ENCODE measurements at places on chromosomes 2 and 18.
A peak's percentile ranks its signal among the peaks of the same experiment; 100 is the strongest.

- no peak for DNase-seq
These were observed 60.4 kb downstream of the DLGAP1 start for GRCh38 chr18:4394700-4395099.

GRCh38 chr2:216344206-216344949 is 27.9 kb downstream of the MARCHF4 start:
- DNase-seq = no peak

DNA sequence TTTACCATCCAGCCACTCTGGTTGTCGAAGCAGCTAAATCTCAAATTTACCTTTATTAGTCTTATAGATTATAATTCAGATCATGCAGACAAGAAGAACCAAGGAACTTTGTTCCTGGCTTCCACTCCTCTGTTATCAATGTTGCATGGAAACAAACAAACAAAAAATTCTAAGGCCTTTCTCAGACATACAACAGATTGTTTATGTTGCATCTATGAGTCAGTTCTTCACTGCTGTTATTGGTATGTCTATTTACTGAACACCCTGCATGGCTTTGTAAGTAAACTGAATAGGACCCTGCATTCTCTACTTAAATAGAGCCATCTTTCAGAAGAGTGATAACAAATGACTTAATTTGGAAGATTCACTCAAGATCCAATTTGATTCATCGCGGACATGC is 1.6 kb upstream of the ANKRD44 start:
- no peak for DNase-seq

GRCh38 chr2:232516551-232516950 is 3.6 kb upstream of the PRSS56 start:
- no peak for DNase-seq

- no peak for DNase-seq
These were observed 164.5 kb downstream of the HAUS1 start for GRCh38 chr18:46268671-46269070.

GRCh38 chr2:8324164-8324856 is 357.5 kb upstream of the ID2 start:
- peak; percentile 49 for DNase-seq

DNA sequence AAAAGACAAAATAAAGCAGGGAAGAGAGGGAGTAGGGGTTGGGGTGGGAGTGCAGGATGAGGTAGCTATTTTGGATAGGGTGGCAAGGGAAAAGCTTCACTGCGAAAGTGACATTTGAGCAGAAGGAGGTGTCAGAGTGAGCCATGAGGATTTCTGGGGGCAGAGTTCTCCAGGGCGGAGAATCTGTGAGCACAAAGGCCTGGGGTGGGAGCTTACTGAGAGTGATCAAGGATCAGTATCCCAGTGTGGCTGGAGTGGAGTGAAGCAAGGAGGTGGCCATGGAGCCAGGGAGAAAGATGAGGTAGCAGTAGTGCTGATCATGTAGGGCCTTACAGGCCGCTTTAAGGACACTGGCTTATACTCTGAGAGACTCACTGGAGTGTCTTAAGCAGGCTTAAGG is 210.9 kb upstream of the FOSL2 start:
- DNase-seq = no peak

- DNase-seq = no peak
These were observed 76.2 kb upstream of the HDAC4 start for GRCh38 chr2:239476757-239477585.

DNA sequence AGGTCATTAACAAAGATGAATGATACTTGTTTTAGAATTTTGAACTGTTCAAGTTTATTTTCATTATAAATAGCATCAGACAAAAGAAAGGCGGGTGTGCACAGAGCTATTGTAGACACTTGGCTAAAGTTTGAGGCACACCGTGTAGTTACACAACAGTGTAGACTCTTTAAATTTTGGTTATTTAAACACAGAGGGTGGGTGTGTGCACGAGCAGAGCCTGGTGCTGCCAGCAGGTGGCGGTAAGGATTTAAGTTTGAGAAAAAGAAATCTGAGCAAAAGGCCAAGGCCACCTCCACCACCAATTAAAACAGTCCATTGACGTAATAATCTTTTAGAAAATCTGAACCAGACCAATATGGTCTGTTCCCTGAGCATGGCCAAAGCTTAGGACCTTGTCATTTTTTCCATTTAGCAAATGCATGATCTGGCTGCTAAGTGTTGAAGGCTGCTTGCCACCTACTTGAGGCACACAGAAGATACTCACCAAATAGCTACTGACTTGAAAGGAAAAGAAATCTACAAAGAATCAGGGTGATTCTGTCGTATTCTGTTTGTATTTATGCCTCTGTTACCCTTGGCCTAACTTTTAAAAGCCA is 14.3 kb downstream of the COPS7B start:
- peak; percentile 71 for DNase-seq

DNA sequence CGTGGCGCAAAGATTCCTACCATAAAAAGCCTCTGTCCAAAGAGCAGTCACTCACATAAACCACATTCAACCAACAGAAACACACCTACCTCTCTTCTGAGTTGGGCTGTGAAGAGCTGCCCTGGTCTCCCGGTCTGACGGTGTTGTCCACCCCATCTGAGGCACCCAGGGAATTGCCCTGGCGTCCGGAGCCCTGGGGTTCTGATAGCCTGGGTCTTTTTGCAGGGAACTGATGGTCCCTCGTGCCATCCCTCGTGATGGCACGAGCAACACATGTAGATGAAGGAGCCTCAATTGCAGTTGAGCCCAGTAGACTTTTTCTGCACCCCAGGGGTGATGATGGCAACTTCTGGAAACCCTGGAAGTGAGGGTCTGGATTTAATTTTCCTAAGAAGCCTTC is 13.8 kb downstream of the HJURP start:
- no peak for DNase-seq
